Left lobe of liver (tissue), 2 donors: ENCODE measurements at places on chromosomes 5 and 9. TPM values are rescaled to one million over a fixed set of nuclear protein-coding genes. Genes with fewer than 3 reads are reported as not detected.

The ELOVL7 gene
- total RNA-seq, result 0.60 TPM

The IRX1 gene
- total RNA-seq, result not detected

GRCh38 chr5:127685662-127686061 is 17.5 kb upstream of the CCDC192 start:
- no peak for DNase-seq

The VLDLR gene
- total RNA-seq, result 2.0 TPM
